ENCODE measurements at places on chromosomes 5 and 9.

DNA sequence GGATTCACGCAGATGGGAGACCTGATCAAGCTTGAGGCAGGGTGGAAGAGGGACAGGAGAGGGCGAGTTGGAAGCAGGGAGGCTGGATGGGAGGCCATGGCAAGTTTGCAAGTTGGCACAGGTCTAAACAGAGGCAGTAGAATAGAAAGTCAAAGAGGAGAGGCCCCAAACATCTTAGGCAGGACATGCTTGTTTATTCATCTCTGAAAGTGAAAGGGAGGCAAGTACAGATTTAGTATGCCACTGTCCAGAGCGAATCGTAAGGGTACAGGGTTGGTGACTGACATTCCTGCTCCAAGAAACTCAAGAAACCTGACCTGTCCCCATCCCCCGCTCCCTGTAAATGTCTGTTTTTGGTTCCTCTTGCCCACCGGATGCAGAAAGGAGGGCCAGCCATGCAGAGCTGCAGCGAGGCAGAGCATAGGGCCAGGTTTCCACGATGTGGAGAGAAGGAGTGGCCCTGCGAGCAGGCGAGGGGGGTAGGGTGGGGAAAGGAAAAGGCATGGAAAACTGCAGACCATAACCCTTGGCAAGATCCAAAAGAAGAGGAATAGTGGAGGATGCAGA, 96.2 kb upstream of the BOD1 start:
- no peak for DNase-seq

DNA sequence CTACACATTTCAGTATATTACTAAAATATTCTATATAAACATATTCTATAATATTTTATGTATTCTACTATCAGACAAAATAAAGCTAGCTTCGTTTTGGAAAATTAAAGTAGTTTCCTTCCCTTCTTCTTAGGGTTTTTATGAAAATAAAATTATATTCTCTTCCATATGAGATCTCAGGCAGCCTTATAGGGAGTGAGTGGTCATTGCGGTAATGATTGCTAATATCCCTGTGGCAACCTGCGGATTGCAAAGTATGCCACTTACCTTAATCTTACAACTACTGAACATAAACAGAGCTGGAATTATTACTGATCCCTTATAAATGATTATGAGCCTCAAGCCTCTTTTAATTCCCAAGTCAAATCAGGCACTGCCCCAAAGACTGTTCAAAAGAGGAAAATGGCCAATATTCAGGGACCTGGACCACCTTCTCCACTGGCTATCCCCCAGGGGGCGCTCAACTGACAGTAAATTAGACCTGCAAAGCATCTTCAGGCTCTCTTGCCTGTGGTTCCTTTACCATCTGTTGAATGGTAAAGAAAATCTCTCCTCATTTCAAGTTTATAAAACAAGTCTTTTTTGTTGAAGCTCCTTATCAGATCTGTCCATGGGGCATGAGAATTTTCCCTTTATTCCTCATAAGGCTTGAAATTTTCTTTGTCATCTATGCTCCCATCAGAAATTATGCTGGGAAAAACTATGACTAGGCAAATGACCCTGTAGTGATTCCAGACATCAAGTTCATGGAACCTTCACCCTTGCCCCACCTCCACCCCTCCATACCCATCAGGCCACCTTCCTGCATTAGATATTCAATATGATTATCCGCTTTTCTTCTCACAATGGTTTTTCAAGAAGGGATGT, 163.9 kb downstream of the CEMIP2 start:
- peak; percentile 42 for DNase-seq

GRCh38 chr5:77638763-77639671, 504 bp upstream of the OTP start:
- DNase-seq: peak; percentile 83

DNA sequence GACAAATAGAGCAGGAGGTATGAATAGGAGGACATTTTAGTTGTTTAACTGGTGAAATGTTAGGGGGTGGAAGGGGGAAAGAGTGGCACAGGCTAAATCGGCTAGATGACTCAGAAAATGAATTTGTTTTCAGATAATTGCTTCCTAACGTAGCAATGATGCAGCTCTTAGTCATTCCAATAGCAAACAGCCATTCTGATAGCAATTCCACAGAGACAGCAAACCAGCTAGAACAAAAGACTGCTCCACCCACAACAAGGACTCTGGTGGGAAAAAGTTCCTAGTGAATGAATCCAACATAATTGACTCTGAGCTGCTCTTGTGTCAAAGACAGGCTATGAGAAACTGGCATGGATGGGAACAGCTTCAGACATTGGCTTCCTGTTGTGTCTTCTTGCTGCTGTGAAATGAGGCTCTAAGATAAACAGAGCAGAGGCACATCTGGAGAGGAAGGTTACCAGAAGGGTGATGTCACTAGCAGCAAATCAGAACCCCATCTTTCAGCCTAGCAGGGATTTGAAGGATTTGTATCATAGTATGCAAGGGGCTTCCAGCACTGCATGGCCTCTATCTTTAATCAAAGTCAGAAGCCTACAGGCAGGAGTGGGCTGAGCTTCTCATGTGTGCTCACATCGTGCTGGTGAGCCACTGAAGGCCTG, 28.1 kb upstream of the F2RL1 start:
- no peak for DNase-seq

- no peak for DNase-seq
Measured at GRCh38 chr9:106798016-106798799, 64.8 kb upstream of the ZNF462 start.

DNA sequence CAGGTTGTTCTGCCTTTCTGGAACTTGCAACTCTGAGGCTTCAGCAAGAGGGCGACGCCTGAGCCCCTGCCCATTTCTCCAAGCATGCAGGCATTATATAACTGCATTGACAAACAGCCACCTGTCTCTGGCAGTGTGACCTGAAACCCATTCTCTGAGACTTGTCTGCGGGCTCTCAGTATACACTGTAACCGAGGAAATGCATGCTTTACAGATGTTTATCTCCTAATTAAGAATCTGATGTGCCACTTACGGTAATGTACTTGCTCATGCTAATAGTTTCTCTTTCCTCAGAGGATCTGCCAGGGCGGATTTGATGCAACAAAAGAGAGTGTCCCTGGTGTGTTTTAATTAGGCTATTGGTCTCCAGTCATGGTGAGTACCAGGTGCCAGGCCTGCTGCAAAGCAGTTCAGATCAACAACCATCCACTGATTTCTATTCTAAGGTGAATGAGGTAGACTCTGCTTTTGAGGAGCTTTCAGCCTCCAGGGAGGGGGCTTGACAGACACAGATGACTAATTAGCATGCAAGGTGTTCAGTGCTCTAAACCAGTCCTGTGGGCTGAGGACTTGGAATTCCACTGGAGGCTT, 593.7 kb upstream of the KLF4 start:
- no peak for DNase-seq

- DNase-seq: no peak
Measured at GRCh38 chr9:115200711-115201505, 83.0 kb upstream of the TNC start.

DNA sequence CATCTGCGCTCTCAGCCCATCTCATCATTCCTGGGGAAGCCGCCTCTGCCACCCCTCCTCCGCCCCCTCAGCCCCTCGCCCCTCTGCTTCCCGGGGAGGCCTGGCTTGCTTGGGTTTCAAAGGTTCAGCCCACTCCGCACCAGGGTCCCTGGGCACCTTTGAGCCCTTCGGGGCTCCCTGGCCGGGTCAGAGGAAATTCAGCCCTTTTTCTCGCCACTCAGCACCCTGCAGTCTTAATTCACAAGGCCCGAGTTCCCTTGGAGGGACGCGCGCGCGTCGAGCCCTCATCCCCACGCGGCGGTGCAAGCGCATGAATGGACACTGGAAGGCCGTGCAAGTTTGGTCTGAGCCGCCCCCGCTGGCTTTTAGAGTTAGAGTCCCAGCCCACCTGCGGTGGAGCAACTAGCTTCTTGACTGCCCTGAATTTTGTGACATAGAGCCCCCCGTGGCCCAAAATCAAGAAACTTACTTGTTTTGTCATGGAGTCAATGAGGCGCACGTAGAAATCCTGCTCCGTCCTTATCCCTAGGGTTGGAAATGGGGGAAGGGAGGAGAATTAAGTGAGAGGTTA, 4.5 kb downstream of the EBF1 start:
- no peak for DNase-seq

DNA sequence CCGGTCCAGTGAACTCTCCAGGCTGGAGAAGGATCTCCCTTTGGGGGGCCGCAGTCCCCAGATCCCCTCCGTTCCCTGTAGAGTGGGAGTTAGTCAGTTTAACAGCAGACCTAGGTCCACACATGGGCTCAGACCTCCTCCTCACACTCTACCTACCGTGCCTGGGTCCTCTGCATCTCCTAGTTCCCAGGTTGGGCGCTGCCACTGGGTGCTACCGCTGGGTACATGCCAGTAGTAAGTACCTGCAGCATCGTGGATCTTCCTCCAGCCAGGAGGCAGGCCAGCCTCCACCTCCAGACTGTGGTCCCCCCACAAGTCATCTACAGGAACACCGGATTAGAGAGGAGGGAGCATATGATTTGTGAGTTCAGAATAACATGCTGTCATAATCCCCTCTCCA, 802 bp downstream of the APBB3 start:
- DNase-seq: no peak

DNA sequence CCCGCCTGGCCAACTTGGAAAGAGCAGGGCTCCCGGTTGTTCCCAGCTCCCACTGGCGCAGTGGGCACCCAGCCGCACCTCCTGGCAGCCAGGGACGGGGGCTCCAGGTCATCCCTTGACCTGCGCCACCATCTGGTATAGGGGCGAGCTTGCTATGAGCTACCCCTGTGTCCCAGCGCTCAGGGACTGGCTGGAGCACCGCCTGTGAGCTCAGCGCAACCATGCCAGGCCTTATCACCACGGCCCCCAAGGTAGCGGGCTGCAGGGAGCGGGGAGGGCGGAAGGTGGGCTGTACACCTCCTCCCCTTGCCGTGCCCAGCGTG, 15.4 kb upstream of the RASA1 start:
- DNase-seq: no peak

DNA sequence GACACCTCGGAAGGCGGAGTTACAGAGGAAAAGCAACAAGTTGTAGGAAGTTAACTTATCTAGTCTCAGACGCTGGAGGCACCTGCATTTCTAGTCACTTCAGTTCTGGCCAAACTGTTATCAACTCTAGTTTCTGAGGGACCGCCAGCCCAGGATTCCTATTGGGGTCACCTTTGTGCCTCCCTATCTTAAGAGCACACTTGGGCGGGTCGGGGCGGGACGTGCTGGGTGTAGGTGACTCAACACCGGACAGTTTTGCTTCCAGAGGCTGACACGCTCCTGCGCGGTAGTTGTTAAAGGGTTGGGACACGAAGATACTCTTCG, 679 bp upstream of the KDM4C start:
- no peak for DNase-seq

DNA sequence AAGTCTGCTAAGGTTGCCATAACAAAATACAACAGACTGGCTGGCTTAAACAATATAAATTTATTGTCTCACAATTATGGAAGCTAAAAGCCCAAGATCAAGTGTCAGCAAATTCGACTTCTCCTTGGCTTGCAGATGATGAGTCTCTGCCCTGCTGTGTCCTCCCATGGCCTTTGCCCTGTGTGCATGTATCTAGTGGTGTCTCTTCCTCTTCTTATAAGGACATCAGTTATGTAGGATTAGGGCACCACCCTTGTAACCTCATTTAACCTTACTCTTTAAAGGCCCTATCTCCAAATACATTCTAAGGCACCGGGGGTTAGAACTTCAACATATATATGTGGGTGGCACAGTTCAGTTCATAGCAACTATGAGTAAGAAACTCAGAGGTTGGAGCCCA, 157.9 kb upstream of the RASA1 start:
- DNase-seq: no peak

GRCh38 chr5:72372923-72373322, 52.8 kb downstream of the PTCD2 start:
- no peak for DNase-seq

- no peak for DNase-seq
Measured at GRCh38 chr5:74935752-74936091, 69.5 kb upstream of the FAM169A start.

GRCh38 chr5:33311893-33312292, 128.9 kb upstream of the TARS1 start:
- DNase-seq: no peak

GRCh38 chr9:26334706-26335105, 557.9 kb downstream of the CAAP1 start:
- DNase-seq: no peak

DNA sequence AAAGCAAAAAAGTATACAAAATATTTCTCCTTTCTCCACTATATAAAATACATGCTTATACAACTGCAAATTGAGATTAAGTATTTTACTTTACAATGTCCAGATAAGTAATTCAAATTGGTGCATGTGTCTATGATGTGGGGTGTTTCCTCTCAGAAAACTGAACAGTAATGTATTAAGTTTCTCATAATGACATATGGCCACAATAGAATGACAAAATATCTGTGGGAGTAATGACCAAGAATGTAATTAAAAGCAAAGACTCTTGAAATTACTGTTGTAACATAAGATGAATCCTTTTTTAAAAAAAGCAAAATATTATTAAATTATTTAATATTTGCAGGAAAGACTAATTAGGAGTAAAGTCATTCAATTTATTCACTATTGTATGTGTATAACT, 155.1 kb downstream of the RFX3 start:
- DNase-seq: no peak

- DNase-seq: no peak
Measured at GRCh38 chr5:51378448-51379330, 4.6 kb upstream of the ISL1 start.

DNA sequence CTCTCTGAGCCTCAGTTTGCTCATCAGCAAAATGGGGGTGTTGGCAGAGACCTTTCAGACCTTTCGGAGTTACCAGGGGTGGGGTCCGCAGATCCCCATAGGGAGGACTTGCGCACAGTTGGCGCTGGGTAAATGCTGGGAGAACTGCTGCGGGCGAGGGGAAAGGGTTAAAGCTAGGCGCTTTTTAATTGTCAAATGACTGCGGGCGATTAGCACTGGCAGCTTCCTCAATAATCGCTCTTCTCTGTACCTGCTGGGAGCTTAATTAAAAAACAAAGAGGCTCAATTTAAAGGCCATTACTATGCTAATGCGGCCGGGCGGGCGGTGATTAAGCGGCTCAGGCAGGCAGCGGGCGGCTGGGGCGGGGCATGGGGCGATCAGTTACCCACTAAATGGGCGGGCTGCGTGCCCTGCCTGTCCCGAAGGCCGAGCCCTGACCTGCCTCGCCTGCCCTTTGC, 63.0 kb downstream of the LMX1B start:
- no peak for DNase-seq

DNA sequence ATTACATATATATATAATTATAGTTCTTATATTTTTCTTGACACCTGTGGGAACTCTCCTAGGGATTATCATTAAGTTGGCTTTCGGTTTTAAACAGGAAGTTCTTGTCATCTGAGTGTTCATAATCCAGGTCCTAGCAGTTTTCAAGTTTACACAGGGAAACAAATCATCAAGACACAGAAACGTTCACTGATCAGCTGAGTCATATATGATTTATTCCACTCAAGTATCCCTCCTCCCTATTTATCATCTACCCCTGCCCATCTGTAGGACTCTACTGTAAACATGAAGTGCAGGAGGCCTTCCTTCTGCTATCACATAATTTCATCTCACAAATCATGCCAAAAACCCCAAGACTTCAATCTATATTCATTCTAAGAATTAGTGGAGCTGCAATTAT, 6.3 kb downstream of the SLC25A51 start:
- peak; percentile 2 for DNase-seq

GRCh38 chr5:59272809-59273427, 620.6 kb downstream of the PDE4D start:
- no peak for DNase-seq
